ENCODE measurements at places on chromosomes 2 and 18.

GRCh38 chr18:49443837-49444236 lies 16.6 kb downstream of the DYM start:
- no peak for DNase-seq

DNA sequence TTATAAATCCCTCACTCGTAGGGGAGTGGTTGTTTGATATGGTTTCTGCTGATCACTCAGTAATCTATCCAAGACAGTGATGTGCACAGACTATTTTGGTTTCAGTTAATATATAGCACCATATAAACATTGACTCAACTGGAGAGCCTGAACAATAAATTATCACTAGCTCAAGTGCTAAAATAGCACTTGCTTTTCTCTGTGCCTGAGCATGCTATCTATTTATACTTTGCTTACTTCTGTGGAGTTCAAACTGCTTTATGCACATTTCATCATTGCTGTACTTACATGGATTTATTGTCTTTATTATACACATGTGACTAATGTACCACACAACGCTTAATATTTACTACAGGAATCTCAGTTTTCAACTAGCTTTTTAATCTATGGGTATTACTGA lies 133.6 kb downstream of the BCL2 start:
- no peak for DNase-seq

DNA sequence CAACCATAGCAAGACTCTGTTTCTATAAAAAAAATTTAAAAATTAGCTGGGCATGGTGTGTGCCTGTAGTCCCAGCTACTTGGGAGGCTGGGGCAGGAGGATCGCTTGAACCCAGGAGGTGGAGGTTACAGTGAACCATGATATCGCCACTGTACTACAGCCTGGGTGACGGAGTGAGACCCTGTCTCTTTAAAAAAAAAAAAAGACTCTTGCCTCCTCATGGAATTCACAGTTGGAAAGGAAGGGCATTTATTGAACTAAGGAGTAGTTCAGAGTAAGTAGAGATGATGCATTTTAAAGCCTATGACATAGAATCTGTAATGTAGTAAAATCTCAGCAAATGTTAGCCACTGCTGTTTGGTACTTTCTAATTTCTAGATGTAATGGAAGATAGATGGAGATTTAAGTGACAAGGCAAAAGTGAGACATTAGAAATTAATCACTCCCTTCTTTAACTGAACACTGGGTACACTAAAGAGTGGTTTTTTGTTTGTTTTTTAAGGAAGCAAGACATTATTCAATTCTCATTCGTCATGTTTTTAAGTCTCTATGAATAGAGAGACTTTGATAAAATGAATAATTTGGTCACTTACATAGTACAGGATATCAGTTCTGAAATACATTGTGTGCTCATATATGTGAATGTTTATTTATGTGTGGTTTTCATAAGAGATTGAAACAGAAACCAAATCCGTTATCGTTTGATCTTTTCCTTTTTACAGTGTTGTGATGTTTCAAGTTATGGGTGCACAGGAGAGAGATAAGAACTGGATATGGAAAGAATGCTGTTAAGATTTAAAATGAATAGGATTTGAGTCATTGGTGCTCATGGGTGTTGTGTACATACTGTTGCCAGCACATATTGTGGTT lies 186.1 kb upstream of the STON1 start:
- DNase-seq = no peak

DNA sequence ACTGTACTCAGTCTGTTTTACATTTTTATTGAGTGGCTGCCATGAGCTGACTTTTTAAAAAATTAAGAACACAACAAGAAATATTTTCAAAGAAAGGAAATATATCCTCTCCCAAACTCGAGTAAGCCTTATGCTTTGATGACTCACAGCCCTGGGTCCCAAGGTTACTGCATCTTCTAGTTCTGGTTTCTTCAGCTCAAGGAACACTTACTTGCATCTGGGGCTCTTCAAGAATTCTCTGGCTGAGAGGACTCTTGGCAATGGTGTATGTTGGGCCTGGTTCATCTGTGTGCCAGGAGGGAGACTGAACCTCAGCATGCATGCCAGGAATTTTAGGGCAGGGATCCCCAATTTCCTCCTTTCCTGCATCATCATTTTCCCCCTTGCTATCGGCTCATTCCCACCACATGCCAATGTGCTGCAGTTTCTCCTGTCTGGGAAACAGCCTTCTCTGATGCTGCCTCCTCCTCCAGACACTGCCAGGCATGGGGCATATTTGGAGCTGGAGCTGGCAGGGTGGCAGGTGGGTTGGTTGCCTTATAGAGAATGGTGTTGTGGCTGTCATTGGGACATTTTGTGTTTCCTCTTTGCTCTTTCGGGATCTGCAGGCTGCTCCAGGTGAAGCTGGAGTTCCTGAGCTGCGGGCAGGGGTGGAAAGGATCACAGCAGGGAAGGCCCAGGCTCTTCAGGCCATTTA lies 192.2 kb upstream of the HS6ST1 start:
- DNase-seq = no peak

DNA sequence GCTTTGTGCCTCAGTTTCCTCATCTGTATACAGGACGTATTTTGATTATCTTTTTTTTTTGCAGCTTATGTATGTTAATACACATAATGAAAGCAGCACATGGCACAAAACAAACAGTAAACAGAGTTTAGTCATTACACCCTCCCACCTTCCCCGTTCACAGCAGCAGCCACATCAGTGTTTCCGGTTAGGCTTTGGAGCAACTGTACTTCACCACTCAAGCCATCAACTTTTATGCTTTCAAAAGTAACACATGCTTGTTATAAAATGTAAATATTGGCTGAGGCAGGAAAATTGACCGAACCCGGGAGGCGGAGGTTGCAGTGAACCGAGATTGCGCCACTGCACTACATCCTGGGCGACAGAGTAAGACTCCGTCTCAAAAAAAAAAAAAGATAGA lies 117.3 kb downstream of the MTCL1 start:
- DNase-seq = no peak

All from activated CD4-positive, CD25-positive, alpha-beta regulatory T cell treated with anti-CD3 and anti-CD28 coated beads, Interleukin-2, amount 50 U/mL, for 72 hours (primary cell).